ENCODE measurements at places on chromosomes 2 and 18.

- peak; percentile 1 for DNase-seq
These were observed 1.2 kb downstream of the SLC39A6 start for GRCh38 chr18:36127836-36128529.

DNA sequence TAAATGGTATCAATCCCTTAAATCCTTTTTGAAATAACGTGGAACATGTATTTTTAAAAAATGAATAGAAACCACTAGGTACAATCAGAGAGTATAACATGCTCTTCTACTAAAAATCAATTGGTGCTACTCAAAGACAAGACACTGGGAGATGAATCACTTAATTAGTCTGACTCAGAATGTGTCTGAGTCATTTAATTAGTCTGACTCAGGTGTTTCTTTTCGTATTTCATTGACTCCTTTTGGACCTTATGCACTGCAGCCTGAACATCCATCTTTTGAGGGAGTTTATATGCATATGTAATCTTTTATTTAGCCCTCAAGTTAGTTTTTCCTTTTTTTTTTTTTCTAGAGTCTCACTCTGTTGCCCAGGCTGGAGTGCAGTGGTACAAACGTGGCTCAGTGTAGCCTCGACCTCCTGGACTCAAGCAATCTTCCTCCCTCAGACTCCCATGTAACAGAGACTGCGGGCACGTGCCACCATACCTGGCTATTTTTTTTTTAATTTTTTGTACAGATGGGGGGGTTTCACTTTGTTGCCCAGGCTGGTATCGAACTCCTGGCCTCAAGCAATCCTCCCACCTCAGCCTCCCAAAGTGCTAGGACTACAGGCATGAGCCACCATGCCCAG, 26.5 kb downstream of the PPP4R3B start:
- peak; percentile 11 for DNase-seq

DNA sequence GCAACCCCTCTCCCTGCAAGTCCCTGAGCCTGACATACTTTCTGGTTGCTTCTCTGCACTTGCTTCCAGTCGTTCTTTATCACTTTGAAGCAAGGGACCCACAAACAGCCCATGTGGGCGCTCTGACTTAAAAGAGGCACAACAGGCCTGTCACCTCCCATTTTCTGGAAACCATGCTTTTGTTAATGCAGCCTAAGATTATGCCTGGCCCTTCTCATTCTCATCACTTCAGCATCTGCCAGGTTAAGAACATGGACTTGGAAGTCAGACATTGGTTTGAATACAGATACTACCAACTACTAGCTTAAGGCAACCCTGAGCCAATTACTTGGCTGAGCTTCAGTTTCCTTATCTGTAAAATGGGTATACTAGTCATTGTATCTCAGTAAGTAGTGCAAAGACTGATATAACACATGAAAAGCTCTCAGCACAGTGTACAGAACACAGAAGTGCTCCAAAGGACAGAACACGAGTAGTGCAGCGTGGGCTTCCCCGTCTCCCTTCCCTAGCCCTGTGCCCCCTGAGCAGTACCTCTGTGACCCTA, 141.4 kb downstream of the TNS1 start:
- no peak for DNase-seq

DNA sequence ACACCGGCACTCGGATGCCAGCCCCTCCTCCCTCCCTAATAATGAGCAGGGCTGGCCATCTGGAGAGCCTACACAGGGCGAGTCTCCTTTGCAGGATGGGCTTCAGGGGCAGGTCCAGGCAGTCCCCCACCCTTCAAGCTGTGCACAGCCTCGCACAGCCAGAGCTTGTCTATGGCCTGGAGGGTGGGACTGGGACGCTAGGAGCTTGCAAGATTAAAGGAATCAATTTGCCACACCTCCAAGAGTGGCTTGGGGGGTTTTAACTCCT, 43.9 kb upstream of the OTOF start:
- no peak for DNase-seq

- no peak for DNase-seq
These were observed 74.8 kb upstream of the ST6GAL2 start for GRCh38 chr2:106960683-106961161.

GRCh38 chr2:233455491-233455890, 101.2 kb downstream of the DGKD start:
- DNase-seq, result no peak

DNA sequence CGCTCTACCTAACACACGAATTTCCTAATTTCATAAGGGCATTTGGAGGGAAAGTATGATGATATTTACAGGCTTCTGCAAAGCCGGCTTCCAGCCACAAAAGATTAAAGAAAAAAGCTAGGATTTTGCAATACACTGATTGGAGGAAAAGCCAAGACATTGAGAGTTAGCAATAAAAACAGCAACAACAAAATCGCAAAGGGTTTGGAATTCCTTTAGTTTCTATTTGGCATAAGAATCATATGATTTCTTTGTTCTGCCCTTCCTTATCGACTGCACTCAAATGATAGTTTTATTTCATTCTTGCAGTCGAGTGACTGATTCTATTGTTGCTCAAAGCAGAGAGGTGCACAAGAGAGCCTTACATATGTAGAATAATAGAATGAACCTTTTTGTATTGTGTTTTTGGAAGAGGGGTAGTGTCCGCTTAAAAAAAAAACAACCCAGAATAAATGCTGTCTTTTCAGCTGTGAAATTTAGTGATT, 3.9 kb upstream of the ZNF532 start:
- peak; percentile 9 for DNase-seq

DNA sequence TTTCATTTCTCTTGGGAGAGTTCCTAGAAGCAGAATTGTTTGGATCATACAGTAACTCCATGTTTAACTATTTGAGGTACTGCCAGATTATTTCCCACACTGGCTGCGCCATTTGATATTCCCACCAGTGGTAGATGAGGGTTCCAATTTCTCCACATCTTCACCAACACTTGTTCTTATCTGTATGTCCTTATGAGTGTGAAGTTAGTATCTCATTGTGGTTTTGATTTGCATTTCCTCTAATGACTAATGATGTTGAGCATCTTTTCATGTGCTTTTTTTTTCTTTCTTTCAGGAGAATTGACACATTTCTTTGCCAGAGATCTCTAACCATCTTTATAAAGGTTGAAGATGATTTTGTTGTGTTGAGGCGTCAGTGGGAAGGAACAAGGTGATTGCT, 4.1 kb upstream of the MGAT5 start:
- DNase-seq, result no peak

DNA sequence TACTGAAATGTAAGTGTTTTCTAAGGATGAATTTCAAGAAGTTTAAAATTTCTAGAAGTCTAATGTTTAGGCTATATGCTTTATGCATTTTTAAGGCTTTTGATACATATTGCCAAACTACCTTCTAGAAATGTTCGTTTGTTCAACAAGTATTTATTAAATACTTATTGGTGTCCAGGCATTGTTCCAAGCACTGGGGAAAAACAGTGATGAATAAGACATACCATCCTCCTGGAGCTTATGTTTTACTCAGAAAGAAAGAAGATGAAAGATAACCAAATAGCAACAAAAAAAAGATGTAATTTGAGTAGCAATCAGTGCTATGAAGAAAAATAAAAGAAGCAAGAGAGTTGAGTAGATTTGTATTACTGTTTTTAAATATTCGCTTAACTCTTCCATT, 692.9 kb downstream of the SLC4A3 start:
- no peak for DNase-seq

GRCh38 chr2:69631402-69631801, 12.1 kb downstream of the AAK1 start:
- no peak for DNase-seq

- no peak for DNase-seq
These were observed 4.5 kb upstream of the CYP27A1 start for GRCh38 chr2:218777276-218777990.

DNA sequence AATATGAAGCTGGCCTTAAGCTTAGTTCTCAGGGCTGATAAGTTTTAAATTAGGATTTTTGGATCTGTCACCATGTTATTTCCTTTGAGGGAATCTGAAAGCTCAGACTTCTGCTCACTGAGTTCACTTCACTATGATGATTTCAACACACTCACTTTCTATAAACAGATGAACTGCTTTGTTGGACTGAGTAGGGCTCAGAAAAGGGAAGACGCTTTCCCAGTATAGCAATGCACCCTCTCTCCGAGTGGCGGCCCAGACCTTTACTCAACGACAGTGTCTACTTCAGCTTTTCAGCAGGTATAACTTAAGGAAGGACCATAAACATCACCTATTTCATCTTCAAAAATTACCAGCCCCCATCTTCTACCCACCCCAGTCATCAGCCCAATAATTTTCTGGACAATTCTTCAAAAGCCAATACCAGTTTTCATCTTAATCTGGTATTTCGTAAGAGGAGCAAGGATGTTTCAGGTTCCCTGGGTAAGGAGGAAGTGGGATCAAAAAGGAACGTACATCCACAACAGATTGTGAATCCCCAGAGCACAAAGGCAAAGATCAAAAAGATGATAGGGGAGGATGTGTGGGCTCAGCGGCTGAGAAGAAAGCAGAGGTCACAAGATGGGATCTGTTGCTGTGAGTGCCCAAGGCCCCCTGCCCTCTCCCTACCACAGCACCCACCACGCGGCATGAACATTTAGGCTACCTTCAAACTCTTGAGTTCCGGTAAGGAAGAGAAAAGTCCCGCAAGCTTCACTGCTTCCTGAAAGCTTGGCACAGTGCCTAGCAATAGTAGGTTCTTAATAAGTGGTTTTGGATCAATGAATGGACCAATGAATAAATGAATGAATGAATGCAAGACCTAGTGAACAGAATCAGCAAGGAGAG, 41.9 kb downstream of the LPIN2 start:
- no peak for DNase-seq

GRCh38 chr2:156191527-156191926, 141.0 kb downstream of the NR4A2 start:
- no peak for DNase-seq

GRCh38 chr18:58866066-58866772, 1.5 kb downstream of the ZNF532 start:
- DNase-seq, result no peak

GRCh38 chr2:198016243-198016642, 211.8 kb downstream of the PLCL1 start:
- no peak for DNase-seq

GRCh38 chr2:39483534-39483933, 46.4 kb upstream of the MAP4K3 start:
- DNase-seq, result no peak

- DNase-seq, result no peak
These were observed 75.4 kb downstream of the TACR1 start for GRCh38 chr2:75123876-75124275.

- DNase-seq, result no peak
These were observed 164.6 kb downstream of the HDAC4 start for GRCh38 chr2:239236043-239236807.

DNA sequence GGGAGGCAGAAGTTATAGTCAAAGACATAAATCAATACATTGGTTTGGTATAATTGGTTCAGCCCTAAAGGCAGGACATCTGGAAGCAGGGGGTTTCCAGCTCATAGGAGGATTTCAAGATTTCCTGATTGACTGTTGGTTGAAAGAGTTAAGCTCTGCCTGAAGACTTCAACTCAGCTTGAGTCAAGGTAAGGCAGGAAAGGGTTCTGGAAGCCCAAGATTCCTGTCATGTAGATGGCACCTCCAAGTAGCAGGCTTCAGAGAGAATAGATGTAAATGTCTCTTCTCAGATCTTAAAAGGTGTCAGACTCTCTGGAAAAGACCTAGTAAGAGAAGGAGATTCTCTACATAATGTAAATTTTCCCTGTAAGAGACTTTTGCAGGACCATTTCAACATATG, 335.3 kb downstream of the RIT2 start:
- DNase-seq, result no peak

GRCh38 chr2:171726847-171727450, 39.7 kb downstream of the DYNC1I2 start:
- no peak for DNase-seq

DNA sequence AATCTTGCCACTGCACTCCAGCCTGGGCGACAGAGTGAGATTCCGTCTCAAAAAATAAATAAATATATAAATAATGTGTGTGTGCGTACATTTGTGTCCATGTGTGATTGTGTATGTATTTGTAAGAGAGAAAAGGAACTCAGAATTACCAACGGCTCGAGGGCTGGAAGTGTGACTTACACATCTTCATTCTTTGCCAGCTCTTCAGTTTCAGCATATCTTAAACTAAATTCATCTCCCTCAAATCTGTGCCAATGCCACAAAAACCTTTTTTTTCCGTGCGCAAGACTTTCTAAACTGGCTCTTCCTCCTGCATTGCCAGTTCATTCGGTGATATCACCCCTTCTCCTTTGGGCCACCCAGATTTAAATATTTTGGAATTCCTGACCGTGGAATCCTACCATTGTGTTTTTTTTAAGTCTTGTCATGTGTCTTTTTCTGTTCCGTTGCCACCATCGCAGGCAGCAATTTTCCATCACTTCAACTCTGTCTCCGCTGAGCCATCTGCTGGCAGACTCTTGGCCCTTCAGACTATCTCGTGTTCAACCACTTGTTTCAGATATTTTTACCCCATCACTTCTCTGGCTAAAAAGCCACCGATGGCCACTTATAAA, 77.0 kb upstream of the ZNF532 start:
- DNase-seq, result no peak

- DNase-seq, result peak; percentile 12
These were observed 24.0 kb upstream of the SULT1C3 start for GRCh38 chr2:108215794-108216211.

DNA sequence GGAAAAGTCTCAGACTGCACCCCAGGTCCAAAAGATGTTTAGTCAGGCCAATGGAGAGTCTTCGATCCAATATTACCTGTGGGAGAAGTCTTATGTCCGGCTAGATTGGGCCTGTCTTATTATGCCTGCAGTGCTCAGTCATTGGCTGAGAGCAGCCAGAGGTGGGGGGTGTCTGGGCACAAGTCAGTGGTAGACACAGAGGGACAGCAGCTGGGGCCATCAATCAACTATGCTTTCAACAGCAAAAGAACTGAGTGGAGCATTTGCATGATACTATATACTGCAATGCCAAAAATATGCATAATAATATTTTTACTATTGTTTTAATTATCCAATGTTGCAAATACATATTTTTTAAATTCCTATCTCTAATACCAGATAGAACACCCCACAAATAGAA, 298.6 kb upstream of the CDH20 start:
- DNase-seq, result no peak

DNA sequence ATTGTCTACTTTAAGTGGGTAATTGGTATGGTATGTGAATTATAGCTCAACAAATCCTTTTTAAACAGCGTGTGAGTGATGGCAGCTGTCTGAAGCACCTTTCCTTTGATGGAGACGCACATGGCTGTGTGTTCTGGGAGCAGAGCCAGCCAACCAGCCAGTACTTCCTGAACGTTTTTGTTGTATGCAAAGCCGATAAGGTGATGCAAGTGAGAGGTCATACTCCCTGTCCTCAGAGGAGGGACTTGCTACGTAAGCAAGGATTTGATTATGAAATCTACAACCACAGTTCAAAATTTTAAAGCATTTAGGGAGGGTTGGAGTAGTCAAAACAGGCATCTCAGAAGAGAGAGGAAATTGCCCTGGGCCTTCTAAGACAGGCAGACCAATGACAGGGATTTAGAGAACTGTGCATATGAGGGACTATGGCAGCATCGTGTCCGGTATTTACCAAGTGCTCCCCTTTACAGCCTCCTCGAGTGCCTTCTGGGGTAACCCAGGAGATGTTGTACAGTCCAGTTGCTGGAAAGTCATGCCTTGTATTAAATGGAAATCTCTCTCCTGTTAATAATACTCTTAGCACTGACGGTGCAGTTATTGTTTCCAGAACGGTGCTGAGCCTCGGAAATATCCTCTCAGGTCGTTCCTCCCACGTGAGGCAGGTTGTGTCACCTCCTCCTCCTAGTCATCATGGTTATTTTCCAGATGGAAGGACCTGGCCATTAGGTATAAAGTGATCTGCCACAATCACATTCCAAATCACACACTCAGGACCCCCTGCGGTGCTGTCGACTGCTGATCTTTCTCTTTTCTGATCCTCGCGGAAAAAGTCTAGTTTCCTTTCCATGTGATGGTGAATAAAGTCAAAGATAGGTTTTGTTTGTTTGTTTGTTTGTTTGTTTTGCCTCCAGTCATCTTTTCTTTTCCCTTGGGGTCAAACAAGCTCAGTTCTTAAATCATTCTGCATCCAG, 28.4 kb downstream of the ARHGEF4 start:
- peak; percentile 91 for DNase-seq

Measured in dermis microvascular lymphatic vessel endothelial cell (primary cell).